ENCODE measurements at places on chromosomes 3 and 15.

DNA sequence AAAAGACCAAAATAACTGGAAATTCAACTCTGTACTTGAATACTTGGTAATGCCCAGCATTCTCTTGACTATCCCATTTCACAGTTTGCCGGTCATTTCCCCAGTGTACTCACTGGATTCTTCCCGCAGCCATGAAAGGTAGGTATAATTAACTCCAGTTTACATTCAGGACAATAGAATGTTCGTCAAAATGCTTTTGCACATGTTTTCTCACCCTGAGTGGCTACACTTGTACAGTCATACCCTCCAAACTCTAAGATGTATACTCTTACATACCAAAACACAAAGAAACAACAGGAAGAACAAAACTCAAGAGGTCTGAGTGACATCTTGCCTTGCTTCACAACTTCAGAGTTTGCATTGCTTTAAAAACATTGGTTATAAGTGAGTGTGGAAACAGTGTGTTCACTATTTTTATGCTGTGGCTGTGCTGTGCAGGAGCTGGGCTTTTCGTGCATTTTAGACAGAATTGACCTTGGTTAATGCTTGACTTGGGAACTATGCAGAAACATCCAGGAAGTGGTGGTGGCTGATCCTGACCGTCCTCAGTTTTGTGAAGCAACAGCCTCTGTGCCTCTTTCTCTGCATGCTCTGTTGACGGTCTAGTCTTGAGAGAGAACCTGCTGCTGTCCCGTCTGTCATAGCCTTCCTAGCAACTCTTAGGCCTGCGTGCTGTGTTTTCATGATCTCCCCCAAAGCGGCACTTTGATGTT is 90.5 kb downstream of the IGF1R start:
- no peak for DNase-seq

DNA sequence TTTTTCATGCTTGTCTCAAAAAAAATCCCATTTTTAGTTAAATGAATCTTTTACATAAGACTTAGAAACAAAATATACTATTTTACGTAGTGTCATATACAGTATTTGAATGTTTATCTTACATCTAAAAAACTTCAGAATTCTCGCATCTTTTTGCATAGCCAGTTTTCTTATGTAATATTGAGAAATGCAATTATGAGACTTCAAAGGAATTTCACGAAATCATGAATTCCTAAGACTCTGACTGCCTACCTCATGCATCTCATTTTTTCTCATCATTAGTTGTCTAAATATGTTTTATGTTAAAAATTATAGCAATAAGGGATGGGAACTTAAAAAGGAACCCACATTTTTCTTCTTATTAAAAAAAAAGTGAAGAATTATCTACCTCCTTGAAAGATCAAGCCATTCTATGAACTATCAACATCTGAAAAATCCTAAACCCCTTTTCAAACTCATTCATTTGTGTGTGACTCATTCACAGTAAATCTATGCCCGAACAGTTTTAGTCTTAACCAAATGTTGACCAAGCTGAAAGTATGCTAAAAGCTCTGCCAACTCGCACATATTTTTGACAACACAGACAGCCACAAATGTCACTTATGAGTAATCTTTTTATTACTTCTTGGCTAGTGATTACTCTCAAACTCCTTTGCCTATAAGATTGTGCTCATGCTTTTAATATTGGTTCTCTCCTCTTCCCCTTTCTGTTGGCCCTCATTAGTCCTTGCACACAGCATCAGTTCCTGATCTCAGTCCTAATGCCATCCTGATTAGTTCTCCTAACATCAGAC is 115.9 kb downstream of the DCLK3 start:
- no peak for DNase-seq

- no peak for DNase-seq
Observed at GRCh38 chr3:127637546-127637945, 8.6 kb downstream of the PODXL2 start.

GRCh38 chr3:57160076-57160764 is 4.9 kb downstream of the IL17RD start:
- DNase-seq = no peak

DNA sequence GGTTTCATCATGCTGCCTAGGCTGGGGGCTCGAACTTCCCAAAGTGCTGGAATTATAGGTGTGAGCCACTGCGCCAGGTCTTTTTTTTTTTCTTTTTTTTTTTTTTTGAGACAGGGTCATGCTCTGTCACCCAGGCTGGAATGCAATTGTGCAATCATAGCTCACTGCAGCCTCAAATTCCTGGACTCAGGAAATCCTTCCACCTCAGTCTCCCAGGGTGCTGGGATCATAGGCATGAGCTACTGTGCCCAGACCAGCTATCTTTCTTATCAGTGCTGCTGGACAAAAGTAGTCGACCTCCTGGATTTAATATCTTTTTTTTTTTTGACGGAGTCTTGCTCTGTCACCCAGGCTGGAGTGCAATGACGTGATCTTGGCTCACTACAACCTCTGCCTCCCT is 60.8 kb downstream of the TFDP2 start:
- DNase-seq = no peak

DNA sequence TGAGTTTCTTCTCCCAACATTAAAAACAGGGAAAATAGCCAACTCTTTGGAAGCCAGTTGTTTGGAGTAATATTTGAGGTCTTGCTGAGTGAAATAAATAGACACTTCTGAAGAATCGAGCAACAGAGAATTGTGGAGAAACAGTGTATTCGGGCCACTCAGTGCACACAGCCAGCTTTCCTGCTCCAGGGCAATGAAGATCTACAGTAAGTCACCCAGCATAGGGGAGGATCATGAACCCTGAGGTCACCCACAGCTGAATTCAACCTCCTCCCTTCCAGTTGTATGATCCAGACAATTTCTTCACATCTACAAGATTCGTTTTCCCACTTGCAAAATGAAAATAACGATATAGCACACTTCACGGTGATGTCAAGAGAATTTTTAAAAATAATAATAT is 161.7 kb upstream of the BCL6 start:
- no peak for DNase-seq

DNA sequence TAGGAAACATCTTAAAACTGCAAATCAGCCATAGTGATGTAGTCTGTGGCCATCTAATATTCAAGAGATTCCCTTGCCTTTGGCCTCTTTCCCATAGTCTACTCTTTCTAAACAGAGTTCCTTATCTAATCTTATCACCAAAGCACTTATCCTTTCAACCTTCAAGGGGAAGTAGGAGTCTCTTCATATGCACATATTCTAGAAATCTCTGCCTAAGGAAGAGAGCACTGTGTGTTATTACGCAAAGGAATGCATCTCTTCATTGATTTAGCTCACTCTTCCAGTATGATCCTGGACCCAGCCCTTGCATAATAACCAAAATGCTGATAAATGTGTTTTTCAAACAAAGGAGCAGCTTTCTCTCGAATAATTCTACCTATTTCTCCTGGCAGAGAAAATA is 253.7 kb upstream of the TPRG1 start:
- no peak for DNase-seq

GRCh38 chr3:14150078-14150477 is 25.2 kb downstream of the TMEM43 start:
- DNase-seq = no peak

- DNase-seq = no peak
Observed at GRCh38 chr3:24086206-24086605, 141.1 kb downstream of the NR1D2 start.

- no peak for DNase-seq
Observed at GRCh38 chr3:5022187-5022965, 43.1 kb downstream of the BHLHE40 start.

- no peak for DNase-seq
Observed at GRCh38 chr3:61875976-61876671, 314.8 kb downstream of the PTPRG start.

Data from stimulated activated CD4-positive, alpha-beta T cell treated with anti-CD3 and anti-CD28 coated beads, Interleukin-2, amount 100 ng/mL, for 4 hours (primary cell).